ENCODE measurements at places on chromosomes 2 and 18.

- DNase-seq: no peak
Measured at GRCh38 chr18:59681521-59682004, 15.7 kb downstream of the CCBE1 start.

DNA sequence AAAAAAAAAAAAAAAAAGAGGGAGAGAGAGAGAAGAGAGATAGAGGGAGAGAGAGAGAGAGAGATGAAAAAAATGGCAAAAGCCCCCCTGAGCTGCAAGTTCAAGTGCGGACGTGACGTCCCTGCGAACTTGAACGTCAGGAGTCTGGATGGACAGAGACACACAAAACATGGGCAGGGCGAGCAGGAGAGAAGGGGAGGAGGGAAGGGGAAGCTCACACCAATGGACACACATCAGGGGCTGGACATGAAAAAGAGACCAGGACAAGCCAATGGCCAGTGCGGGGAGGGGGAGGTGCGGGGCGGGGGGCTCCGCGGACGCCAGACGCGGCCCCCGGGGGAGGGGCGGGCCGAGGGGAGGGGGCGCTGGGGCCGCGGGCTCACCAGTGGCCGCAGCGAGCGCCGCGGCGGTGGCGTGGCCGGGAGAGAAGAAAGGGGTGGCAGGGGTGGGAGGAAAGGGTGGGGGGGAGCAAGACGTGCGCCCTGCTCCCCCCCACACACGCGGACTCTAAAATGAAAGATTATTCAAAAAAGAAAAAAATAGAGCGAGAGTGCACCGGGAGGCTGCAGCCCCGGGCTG is at the start of gene BCL11A:
TSS of gene BCL11A (minus strand) at position 160 of the 579 bp plus-strand sequence. CDS start 384 bp downstream, outside the sequence.
- DNase-seq: no peak

GRCh38 chr2:17538844-17539554 is 1.5 kb upstream of the VSNL1 start:
- DNase-seq: no peak

- DNase-seq: no peak
Measured at GRCh38 chr2:54899576-54900200, 150.6 kb downstream of the RTN4 start.

GRCh38 chr2:152167065-152167464 is 8.5 kb downstream of the STAM2 start:
- DNase-seq: no peak

GRCh38 chr2:15732341-15733077 is 140.8 kb downstream of the DDX1 start:
- no peak for DNase-seq

DNA sequence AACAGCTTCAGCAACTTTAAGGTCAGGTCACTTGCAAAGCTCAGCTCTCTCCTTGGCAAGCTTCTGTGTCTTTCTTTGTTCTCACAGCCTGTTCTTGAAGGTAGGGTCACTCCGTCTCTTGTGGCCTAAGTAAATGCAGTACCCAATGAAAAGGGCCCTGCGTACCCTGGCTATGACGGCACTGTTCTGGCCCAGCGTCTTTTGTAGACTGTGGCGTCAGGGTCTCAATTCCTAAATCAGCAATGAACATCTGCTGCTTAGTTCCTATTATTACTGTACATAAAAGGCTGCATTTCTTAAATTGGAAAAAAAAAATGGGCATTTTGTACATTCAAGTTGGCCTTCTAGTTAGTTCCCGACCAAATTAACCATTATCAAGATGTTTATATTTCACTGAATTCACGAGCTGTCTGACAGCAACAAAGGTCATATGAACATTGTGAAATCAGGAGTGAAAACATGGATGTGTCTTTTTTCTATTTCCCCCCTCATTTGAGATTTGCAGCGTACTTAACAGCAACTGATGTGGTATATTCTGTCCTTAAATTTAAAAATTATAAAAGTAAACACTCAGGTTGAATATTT is 17.0 kb upstream of the MTCL1 start:
- DNase-seq: no peak

GRCh38 chr2:99819766-99820165 is 322.6 kb downstream of the AFF3 start:
- no peak for DNase-seq

GRCh38 chr2:199979832-199980628 is 24.6 kb downstream of the MAIP1 start:
- peak; percentile 92 for DNase-seq

DNA sequence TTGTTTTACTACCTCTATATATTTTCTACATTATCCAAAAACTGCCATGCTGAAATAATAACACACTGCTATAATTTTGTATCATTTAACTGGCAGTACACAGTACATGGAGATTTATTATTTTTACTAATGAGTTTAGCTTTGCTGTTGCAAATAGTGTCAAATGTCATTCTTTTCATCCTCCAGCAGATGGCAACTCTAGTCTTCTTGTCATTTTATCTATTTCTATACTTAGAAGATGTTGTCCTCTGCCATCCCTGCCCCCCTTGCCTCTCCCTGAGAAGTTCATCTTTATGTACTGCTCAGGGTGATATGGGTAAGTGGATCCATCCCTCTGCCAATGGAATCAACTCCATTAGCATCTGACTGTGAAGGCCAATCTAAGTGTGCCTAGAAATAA is 21.7 kb upstream of the LRRTM1 start:
- DNase-seq: no peak

- no peak for DNase-seq
Measured at GRCh38 chr2:39995005-39995737, 216.1 kb upstream of the THUMPD2 start.

- no peak for DNase-seq
Measured at GRCh38 chr2:169759987-169760386, 26.4 kb downstream of the KLHL23 start.

DNA sequence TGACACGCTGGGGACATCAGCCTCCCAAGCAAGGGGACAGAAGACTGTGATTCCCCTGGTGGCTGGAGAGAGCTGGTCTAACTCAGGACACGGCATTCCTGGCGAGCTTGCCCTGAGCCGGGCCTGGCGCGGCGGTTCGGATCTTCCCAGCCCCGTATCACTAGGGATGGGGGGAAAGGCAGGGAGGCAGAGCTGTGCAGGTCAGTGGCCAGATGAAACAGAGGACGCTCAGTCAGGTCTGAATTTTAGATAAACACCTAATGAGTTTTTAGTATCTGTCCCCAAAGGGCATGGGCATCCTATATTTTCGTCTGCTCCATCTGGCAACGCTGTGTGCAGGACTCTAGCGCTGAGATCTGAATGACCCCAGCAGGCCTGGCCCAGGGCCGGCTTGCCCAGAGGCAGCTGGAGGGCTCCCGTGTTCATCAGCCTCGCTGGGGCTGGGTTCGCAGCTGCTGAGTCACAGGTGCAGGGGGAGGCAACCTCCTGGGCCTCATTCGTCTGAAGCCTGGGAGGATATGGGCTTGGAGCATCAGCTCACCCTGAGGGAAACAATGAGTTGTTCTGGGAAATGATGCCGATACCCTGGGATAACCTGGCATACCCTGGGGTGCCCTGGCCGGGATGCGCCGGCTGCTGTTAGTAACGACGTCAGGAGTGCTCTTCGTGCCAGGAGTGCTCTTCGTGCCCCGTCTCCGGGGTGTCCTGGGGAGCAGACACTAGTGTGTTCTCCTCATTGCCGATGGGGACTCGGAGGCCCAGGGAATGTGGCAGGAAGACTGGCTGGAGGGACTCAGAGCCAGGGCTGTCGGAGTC is 48.1 kb upstream of the HPCAL1 start:
- DNase-seq: no peak

DNA sequence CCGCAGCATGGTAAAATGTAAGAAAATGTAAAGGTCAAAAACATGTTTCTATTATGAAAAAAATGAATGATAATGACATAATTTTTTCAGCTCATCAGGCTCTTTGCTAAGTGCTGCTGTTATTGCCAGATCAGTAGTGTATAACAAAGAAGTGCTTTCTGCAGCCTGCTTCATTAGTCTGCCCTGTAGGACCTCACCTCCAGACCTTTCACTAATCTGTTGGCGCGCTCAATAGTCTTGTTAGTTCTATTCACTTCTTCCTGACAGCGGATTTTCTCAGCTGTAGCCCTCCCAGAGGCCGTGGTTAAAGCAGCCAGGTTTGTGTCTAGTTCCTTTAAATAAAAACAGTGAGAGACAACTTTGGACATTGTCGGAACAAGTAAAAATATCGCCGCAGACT is 97.7 kb downstream of the CDCA7 start:
- DNase-seq: no peak

- no peak for DNase-seq
Measured at GRCh38 chr2:222942977-222943376, 82.1 kb downstream of the ACSL3 start.
